ENCODE measurements at places on chromosomes 3 and 15.
A peak's percentile ranks its signal among the peaks of the same experiment; 100 is the strongest.

GRCh38 chr3:24341668-24342067 lies 153.0 kb downstream of the THRB start:
- DNase-seq: no peak

DNA sequence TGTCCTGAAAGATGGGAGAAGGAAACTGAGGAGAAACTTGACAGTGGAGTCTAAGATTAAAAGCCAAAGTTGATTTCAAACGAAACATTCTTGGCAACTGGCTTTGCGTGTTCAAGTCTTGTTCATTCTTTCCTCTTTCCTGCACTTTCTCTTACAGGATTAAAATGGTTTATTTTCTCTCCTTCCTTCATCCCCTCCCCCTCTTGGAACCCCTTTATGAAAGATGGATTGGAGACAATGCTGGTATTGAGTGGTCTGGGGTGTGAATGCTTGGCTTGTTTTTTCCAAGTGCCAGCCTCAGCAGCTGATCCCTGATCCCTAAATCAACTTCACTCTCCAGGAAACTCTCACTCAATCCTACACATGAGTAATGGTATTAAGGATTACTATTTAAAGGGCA lies 703 bp upstream of the LSAMP start:
- DNase-seq: no peak

DNA sequence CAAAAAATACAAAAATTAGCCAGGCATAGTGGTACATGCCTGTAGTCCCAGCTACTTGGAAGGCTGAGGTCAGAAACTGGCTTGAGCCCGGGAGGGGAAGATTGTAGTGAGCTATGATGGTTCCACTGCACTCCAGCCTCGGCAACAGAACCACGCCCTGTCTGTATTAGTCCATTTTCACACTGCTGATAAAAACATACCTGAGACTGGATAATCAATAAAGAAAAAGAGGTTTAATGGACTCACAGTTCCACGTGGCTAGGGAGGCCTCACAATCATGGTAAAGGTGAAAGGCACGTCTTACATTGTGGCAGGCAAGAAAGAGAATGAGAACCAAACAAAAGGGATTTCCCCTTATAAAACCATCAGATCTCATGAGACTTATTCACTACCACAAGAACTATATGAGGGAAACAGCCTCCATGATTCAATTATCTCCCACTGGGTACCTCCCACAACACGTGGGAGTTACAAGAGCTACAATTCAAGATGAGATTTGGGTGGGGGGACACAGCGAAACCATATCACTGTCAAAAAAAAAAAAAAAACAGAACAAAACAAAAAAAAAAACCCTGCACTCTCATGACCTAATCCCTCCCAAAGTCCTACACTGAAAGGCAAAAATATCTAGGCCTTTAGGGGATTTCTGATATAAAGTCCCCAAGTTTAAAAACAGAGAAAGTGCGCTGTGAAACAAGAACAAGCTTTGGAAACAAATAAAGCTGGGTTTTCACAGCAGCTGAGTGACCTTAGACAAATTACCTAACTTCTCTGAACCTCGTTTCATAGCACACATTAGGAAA lies 224.7 kb downstream of the IGSF11 start:
- DNase-seq: no peak

DNA sequence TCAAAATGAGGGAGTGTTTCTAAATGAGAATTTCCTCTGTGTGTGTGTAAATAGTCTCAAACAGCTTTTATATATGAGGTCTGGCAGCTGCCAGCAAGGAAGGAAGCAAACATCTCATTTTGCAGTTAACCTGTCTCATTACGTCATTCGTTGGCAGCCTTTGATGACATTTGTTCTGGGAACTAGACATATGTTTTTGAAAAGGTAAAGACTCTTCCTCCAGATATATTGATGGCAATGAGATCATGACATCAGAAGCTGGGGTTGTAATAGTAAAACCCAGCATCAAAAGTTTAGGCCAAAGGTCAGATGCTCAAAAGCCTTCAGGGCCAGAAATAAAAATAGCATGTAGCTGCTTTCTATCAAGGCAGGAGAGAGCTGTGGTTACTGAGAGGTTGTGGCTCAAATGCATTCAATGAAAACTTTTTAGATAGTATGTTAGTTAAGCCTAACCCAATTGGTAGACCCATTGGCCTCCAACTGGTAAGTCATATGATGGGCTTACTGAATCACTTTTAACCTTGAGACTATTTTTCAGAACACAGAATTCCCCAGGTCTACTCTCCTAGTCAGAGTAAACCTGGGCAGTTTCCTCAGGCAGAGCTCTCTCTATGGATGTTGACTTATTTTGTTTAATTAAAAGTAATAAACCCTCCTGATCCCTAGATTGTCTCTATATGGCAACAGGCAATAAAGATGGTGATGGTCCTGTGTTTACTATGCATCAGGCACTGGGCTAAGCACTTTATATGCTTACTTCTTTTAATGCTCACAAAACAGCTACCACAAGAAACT lies 386.5 kb upstream of the CFAP20DC start:
- peak; percentile 3 for DNase-seq

DNA sequence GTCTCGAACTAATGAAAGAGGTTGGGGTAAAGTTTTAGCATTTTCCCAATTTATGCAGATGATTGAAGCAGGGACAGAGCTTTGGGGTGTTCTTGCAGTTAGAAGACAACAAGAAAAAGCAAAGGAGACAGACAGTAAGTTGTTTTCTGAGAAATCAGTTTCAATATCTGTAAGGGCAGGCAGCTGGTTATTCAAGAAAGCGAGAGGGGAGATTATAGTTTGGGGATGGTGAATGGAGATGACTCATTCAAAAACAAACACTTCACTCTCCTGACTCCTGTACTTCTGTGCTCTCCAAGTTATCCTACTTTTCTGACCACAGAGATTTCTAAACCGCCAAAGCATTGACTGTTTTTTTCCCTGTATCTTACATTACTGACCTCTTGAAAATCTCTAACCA lies 352.0 kb downstream of the GAP43 start:
- DNase-seq: no peak

DNA sequence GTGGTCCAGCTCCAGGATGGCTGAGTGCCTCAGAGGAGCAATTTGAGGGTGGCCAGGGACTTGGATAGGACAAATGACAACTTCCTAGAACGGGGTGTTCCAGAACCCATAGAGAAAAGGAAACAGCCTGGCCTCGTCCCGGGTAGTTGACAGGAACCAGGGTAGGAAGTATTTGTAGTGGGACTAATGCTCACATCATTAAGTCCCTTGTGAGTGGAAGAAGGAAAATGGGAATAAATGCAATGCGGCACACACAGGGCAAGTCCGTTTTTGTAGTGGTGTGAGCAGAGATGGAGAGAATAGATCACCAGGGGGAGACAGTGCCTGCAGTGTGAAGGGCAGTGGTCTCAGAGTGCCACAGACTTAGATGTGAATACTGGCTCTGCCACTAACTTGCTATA lies 19.6 kb downstream of the TIMP4 start:
- DNase-seq: no peak

GRCh38 chr15:82710208-82710555 lies 507 bp upstream of the AP3B2 start:
- no peak for DNase-seq

Measured in NCI-H1694 treated with DMSO at 0.1 percent for 48 hours (cell line).